SW 1271 (cell line): ENCODE measurements at places on chromosomes 2 and 18.
A peak's percentile ranks its signal among the peaks of the same experiment; 100 is the strongest.

- peak; percentile 60 for DNase-seq
These were observed at the start of gene LYPD6 for GRCh38 chr2:149330127-149331022. TSS of gene LYPD6 (plus strand) at chr2:149330587. CDS start at chr2:149437709, 107,122 bp downstream.

- no peak for DNase-seq
These were observed 470.9 kb upstream of the SPHKAP start for GRCh38 chr2:228652366-228652765.

DNA sequence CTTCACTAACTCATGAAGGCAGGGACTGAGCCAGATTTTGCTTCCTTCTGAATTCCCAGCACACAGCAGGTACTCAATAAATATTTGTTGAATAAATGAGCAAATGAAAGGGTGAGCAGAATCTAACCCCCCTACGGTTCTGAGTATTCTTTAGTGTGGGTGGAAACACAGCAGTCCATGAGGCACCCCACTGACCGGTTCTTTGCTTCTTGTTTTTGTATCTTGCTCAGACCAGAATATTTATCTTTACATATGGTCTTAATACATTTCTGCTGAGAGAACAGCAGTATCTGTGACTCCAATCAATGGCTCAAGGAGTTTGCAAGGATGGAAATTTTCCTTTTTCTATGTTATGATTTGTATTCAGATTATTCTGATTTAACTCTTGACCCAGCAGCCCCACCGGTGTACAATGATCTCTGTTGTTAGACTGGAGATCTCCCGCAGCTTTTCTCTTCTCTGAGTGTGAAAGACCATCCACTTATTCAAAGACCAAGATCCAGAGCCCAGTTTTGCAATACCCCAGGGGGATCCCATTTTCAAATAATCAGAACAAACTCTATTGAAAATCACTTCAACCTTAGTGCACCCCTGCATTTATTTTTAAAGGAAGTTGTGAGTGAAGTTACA, 506.5 kb upstream of the TNP1 start:
- no peak for DNase-seq

- no peak for DNase-seq
These were observed at the start of gene ZNF385B for GRCh38 chr2:179861416-179862067. TSS of gene ZNF385B (minus strand) at chr2:179861612.

GRCh38 chr18:22241921-22242361, 72.6 kb downstream of the GATA6 start:
- DNase-seq: no peak

DNA sequence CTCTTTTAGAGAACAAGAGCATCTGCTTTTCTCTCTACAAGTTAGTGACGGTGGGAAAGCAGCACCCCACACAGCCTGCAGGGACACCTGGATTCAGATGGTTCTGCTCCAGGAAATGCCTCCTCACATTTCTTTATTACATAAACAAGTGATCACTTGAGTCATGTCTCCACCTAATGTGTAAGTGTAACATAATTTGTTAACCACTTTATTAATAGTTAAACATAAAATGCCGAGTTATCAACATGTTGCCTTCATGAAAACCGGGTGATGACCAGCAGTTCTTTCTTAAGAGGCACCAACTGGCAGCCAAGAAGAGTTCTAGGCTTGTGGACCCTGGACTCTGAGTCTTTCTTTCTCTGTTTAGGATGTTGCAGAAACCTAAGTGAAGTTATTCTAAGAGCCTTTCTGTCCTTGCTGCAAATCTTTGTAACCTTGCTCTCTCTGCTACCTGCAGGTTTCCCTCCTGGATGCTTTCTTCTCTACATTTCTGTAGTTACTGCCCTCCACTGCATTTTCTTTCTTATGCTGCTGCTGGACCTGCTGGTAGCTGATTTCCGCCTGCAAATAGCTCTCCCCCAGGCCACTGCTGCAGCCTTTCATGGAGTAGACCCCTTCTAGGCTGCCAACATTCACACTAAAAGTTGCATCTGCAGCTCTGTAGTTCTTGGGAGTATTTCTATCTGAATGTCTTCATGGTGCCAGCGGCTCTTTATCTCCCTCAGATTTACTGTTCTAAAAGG, 24.3 kb downstream of the UPP2 start:
- DNase-seq: no peak

DNA sequence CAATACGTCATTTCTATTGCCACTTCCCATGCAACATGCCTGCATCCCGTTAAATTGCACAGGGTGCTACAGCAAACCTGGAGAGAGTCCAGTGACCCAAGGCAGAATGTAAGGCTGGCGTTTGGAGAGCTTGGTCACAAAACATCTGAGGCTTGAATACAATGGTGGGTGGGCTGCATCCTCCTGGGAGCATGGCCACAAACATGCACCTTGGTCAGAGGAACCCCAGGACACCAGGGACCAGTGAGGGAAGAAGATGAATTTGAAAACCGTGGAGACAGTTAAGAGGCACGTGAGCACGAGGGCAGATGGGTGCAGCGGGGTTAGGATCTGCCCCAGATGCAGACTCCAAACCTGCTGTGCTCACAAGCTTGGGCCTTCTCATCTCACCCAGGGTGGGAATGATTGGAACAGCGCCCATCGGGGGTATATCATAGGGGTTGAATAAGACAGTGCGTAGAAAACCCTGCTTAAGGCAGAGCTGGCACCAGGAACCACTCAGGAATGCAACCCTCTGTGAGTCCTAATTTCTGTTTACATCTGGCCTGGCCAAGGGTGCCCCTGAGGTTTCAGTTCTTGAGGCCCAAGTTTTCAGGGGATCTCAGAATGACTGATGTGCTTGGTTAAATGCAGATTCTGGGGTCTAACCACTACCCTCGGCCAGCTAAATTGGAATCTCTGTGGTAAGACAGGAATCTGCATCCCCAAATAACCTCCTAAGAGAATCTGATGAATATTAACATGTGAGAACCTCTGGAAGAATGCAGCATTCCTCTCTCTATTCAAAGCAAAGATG, 97.2 kb downstream of the ARL4C start:
- no peak for DNase-seq

DNA sequence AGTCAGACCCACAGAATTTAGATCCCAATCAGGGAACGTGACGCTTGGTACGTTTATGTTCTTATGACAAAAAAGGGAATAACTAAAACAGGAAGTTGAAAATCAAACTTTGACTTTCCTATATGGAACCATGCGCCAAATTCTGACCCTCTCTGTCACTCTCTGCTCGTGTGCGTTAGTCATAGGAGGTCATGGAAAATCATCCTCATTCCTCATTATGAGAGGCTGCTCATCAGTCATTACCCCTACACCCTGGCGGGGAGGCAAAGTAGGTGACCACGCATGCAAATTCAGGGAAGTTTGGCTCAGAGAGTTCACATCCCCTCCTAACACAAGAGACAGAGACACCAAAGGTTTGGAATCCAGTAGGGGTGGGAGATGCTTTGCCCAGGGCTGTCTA, 15.5 kb downstream of the IL1F10 start:
- no peak for DNase-seq

GRCh38 chr2:239002954-239003623, 155.2 kb downstream of the TWIST2 start:
- no peak for DNase-seq

DNA sequence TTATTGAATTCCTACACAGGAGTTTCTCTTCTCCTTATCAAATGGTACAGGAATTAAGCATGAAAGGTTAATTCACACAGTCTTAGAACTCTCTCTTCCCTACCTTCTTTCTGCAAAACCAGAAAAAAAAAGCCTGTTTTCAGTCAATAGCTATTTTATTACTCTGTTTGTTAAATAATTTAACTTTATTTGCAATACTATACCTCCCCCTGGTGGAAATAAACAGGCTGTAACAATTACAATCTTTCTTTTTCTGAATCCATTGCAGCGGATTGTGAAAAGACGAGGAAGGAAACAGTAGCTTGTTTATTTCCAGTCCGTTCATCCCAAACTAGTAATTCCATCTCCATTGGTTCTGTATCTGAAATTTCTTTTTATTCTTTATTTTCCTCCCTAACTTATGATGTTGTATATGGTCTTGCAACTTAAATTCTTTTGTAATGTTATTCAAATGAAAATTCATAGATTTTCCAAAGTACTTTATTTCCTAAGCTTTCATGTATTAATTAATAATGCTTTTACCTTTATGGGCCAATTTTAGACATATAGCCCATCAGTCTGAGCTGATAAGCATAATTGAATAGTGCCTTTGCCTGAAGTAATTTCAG, 165.2 kb downstream of the SH3BP4 start:
- peak; percentile 45 for DNase-seq

DNA sequence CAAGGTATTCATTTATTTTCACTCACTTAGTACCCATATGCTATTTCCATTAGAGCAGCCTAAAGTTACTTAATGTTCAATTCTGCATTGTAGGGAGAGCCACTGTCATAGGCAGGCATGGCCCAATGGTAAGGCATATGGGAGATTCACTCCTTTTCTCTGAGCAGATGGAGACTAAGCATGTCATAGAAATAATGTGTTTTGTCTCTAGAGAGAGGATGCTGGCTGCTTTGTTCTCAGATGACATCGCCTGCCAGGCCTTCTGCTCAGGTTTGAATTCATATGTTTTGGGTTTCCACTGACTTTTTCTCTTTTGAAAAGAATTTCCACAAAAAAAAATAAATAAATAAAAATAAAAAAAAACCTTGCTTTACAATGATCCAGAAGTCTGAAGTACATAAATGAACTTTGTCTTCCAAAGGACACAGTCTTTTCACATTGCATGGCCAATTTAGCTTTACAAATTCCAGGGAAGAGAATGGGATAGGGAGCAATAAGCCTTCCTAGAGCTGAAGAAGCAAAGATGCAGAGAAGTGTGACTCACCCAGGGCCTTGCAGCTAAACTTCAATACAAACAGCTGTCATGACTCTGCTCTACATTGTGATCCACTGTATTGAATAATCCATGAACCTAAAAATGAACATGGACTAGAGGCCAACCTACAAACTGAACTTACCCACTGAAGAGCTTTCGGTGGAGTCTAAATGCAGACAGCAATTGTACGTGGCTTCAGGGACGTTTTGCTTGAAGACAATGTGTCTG, 422.5 kb downstream of the CMPK2 start:
- no peak for DNase-seq

DNA sequence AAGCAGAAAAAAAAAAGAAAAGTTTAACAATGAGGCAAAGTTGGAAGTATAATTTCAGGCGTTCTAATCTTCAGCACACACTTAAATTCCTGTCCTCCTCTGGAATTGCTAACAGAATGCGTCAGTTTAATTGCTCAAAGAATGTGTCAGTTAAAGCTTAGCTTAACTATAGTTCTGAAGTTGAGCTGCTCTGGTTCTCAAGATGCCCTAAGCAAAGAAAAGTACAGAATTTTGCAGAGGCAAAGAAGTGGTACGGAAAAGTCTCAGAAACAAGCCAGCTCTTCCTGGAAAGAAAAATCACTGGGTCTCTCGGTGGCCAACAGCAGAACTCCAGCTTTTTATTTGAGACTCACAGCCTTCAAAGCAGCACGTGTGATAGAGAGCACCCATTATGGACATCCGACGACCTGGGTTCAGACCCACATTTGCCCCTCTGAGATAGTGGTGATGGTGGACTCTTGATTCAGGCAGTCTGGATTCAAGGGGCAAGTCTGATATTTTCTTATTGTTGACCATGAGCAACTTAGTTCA, 22.2 kb upstream of the MYO3B start:
- no peak for DNase-seq

DNA sequence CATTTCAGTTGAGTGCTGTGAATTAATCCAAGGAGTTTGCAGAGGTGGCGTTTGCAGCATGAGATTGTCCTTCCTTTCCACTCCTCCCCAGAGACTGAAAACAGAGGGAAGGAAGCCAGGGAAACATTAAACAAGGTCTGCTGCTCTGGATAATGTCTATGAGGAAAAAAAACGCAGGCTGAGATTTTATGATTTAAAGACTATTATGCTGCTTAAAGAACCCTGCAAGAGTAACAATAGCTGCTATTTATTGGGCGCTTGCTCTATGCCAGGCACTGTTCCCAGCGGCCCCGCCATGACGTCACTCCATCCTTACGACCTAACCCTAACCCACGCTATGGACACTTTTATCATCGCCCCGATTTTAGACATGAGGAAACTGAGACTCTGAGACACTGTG, 222.4 kb downstream of the BCL2 start:
- no peak for DNase-seq
